ENCODE measurements at places on chromosomes 3 and 15.

- DNase-seq: peak; percentile 14
These were observed 253.5 kb upstream of the ZPLD1 start for GRCh38 chr3:102181175-102181920.

GRCh38 chr3:79845546-79845945, 77.7 kb upstream of the ROBO1 start:
- no peak for DNase-seq

DNA sequence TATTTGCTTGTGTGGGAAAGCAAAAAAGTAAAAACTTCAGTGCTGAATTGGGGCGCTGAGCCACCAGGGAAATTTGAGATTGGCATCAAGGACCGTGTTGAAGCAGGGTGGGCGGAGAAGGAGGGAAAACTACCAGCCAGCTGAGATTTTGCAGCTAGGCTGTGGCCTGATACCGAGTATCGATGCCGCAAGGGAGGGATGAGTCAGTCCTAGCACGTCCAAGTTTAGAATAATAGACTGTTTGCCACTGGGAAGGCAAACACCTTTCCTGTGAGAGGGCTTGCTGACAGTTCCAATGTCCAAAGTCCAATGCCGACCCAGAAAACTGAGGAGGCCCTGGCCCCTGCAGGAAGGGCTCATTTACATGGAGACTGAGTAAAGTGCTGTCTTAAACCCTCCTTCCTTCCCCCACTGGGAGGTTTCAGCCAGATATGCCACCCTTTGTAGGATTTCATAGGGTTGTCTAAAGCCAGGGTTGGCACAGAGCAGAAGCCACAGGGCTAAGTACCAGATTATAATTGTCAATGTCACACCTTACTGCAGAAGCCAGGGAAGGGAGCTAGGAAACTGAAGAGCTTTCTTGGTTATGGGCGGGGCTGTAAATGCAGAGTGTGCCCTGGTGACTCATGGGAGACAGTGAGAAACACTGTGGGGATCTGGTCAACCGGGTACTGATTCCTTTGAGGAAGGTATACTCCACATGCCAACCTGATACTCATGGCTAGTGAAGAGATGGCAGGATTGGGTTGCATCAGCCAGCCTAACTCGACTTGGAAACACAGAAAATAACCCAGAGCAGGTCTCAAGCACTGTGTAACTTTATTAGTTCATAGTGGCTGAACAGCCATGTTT, 28.4 kb upstream of the PIK3CB start:
- peak; percentile 47 for DNase-seq

- no peak for DNase-seq
These were observed 333.6 kb upstream of the C2CD4B start for GRCh38 chr15:62498712-62499111.

DNA sequence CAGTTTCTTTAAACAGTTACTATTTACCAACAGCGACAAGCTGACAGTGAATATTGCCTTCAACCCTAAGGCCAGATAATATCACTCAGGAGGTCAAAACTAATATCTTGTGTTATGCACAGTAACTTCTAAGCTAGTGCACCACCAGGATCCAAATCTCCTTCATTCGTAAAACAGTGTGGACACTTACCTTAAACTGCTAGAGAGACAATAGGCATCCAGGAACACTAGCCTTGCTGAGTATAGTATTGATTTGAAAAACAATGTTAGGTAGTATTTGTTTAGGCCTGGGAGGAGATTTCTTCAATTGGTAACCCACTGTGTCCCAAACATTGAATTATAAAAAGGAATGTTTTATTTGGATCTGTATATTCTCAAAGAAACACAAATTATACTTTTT, 707.9 kb upstream of the UBE2E2 start:
- no peak for DNase-seq

GRCh38 chr15:34161329-34161963, 48.5 kb downstream of the KATNBL1 start:
- no peak for DNase-seq

GRCh38 chr15:83164111-83164770, 43.4 kb downstream of the HDGFL3 start:
- no peak for DNase-seq

- DNase-seq: no peak
These were observed 6.4 kb downstream of the CELSR3 start for GRCh38 chr3:48656061-48656840.

DNA sequence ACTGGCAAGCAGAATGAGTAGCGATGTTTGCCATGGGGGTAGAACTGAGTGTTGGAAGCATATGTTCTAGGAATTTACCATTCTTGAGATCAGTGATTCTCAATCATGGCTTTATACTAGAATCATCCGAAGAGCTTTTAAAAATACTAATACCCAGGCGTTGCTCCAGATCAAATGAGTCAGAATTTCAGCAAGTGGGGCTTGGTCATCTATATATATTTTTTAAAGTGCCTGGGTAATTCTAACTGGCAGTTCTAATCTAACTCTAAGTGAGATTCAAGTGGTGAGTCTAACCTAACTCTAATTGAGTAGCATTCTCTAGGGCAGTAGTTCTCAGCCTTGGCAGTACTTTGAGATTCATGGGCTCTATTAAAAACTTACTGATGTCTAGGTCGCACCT, 20.8 kb downstream of the TM4SF1 start:
- DNase-seq: no peak
